ENCODE measurements at places on chromosomes 16 and 17.
A peak's percentile ranks its signal among the peaks of the same experiment; 100 is the strongest.

GRCh38 chr17:20094777-20095176 lies 85.6 kb downstream of the SPECC1 start:
- no peak for DNase-seq

DNA sequence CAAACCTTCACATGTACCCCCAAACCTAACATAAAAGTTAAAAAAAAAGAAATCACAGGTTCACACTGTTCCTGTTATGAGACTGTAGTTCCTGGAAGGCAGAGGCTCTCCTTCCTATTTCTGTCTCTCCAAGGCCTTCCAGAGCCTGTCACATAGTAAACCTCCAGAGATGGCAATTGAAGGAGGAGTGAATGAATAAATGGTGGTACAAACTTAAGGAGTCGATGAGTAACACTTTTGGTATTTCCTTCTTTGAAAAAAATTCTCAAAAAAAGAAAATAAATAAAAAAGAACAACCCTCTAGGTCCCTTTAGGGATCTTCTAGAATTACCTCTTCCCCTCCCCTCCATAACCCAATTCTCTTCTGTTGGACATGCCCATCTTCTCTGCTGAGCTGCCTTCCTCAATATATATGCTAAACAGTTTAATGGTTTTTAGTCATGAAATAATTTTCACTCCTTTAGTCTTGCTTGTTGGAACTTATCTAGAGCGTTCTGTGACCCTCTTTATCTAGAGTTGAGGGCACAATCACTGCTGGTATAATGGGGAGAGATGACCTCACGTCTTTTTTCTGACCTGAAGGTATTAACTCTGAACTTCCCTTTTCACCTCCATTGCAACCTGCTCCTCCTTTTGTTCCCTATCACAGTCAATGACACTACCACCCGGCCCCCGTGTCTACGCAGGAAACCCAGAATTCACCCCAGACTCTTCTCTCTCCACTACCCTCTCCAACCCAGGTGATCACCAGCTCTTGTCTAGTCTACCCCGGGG lies 1.7 kb upstream of the TAF15 start:
- peak; percentile 74 for DNase-seq

DNA sequence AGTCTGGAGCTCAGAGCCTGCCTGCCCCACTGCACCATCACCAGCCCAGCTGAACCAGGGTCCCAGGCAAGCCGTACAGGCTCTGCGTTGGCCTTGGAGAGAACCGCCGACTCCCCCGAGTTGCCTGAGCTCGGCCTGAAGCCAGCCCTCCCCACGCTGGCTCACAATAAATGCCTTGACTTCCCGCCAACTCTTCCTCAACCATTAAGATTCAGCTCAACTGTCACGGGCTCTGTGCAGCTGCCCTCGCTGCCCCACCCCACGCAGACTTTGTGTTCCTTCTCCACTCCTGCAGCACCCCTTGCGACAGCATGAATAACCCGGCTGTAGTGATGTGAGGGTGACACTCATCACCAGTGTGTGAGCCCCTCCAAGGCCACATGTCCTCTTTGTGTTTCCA lies 4.8 kb upstream of the QPRT start:
- peak; percentile 40 for DNase-seq

DNA sequence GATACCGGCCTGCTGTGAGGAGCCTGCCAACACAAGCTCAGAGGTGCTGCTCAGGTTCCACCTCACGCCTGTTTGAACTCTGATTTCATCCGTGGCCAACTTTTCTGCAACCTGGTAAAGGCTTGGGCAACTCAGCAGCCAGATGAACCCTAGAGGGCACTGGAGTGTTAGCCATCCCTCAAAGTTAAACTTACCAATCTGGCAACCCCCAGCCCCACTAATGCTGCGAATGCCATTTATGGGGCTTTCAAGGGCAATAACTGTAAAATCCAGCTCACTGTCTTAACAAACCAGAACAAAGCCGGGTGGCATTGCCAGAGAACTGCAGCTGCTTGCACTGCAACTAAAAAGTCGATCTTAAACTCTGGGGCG lies 105.5 kb downstream of the AXIN2 start:
- DNase-seq, result peak; percentile 1

DNA sequence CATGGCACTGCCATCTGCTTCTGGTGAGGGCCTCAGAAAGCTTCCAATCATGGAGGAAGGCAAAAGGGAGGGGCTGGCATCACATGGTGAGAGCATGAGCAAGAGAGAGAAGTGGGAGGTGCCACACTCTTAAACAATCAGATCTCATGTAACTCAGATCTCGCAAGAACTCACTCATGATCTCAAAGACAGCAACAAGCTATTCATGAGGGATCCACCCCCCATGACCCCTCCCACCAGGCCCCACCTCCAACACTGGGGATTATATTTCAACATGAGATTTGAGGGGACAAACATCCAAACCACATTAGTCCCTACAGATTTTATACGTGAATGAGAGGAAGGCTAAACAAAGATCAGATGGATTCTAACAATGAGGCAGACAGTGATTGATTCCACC lies 8.9 kb upstream of the TMEM132E start:
- no peak for DNase-seq
